HT1080 (cell line): ENCODE measurements at places on chromosomes 7 and 10.

DNA sequence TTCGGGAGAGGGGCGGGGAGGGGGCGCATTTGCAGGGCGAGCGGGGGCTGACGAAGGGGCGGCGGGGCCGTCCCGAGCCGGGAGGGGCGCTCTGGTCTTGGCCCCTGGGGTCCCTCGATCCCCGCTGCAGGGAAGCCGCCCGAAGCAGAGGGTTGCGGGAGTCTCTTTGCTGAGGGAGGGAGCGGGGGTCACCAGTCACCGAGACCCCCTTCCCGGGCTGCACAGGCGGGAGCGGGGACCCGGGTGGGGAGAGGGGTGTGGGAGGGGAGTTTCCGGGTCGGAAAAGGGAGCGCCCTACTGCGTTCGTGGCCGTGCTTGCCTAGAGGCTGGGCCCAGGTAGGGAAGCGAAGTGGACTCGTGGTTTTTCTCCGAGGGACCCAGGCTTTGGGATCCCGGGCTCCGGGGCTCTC, 422 bp downstream of the AP1S1 start:
- no peak for DNase-seq

GRCh38 chr7:14767716-14768425, 134.7 kb downstream of the DGKB start:
- peak; percentile 25 for DNase-seq

DNA sequence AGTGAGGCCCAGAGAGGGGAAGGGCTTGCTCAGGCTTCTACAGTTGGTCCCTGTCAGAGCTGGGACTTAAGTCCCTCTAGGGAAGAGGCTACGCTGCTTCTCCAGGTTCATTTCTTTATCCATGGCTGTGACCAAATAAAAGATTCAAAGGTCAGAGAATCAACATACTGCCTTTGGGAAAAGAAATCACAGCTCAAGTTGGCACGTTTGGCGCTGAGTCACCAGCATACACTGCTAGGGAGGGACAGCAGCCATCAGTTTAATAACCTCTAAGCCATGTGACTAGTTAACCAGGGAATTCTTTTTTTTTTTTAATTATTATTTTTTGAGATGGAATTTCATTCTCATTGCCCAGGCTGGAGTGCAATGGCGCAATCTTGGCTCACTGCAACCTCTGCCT, 28.4 kb upstream of the CRHR2 start:
- DNase-seq, result peak; percentile 11

- DNase-seq, result no peak
These were observed 33.1 kb downstream of the MYL10 start for GRCh38 chr7:101595766-101596537.

GRCh38 chr7:106344211-106344610, 59.4 kb upstream of the NAMPT start:
- DNase-seq, result no peak

DNA sequence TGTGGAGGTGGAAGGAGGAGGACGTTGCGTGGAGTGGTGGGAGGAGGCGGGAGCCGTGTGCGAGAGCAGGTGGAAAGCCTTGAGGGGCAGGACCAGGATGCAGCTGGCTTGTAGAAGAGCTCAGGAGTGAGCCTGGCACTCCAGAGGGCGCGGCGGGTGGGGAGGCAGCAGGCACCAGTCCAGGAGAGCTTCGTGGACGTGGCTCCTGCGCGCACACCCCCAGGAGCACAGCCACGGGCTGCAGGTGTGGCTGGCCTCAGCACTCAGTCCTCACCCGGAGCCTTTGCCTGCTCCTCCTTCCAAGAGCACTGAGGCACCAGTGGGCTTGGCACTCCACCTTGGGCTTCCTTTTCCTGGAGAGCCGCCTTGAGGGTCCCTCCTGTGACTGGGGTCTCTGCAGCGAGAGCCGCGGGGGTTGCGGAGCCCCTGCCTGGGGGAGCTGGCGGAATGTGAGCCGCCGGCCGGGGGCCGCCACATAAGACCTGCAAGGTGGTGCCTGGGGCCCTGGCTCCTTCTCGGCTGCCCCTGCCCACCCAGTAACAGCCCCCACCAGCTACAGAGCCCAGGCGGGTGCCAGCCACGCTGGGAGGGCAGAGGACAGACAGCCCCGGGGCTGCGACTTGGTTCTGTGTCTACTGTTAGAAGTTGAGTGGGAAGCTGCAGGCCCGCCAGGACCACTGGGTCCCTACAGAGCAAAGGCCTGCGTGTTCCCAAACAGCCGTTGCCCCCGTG, 11.1 kb downstream of the MAFK start:
- DNase-seq, result no peak

DNA sequence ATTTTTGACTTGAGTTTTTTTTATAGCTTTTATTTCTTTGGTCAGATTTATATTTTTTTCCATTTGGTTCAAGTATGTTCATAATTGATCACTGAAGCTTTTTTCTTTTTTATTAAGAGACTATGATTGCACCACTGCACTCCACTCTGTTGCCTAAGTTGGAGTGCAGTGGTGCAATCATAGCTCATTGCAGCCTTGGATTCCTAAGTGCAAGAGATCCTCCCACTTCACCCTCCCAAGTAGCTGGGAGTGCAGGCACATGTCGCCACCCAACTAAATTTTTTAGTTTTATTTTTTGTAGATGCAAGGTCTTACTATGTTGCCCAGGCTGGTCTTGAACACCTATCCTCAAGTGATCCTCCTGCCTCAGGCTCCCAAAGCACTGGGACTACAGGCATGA, 97.7 kb upstream of the KIF5B start:
- no peak for DNase-seq

GRCh38 chr7:131164025-131164925, 163.4 kb upstream of the MKLN1 start:
- DNase-seq, result peak; percentile 95

DNA sequence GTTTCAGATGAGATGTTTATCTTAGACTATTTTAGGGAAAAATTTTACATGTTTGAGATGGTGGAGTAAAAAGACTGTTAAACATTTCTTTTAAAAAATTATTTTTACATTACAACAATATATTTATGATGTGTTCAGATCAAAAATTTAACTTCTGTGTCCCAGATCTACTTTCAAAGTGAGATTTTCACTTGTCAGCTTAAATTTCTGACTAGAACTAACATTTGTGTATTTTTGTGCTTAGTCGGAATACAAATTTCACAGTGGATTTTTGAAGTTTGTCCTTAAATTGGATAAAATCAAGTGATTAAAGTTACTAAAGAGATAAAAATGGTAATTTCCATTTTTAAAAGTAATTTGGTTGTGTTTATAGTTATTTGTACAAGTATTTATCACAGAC, 24.9 kb downstream of the TMEM106B start:
- no peak for DNase-seq

GRCh38 chr7:12594122-12594897, 23.8 kb downstream of the SCIN start:
- DNase-seq, result peak; percentile 71

DNA sequence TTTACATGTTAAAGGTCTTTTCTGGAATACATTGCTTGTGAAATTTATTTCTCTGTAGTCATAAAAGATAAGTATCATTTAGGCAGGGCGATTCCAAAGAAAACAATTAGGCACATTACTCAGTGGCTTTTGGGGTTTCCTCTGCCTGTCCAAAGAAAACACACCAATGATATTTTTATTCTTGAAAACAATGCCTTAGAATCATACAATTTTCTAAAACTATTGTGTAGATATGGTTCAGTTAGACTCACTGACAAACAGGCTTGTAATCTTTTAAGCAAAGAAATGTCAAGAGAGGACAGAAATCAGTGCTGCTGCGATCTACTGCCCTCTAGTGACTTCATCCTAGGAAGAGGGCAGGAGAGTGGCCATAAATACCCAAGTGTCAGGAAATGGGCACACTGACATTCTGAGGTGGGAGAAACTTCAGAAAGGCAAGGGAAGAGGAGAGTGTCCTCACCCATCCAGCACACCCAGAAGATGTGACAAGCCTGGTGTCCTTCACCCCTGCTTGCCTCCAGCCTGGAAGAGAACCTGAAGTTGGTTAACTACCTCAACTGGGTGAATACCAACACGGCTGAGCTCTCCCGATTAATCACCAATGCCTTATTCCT, 120.5 kb downstream of the GALNT11 start:
- peak; percentile 36 for DNase-seq

GRCh38 chr10:87739703-87740102, 78.3 kb downstream of the ATAD1 start:
- no peak for DNase-seq

- no peak for DNase-seq
These were observed 597.2 kb upstream of the ADARB2 start for GRCh38 chr10:2334575-2334974.

- no peak for DNase-seq
These were observed 61.0 kb downstream of the RASGEF1A start for GRCh38 chr10:43205681-43206390.

DNA sequence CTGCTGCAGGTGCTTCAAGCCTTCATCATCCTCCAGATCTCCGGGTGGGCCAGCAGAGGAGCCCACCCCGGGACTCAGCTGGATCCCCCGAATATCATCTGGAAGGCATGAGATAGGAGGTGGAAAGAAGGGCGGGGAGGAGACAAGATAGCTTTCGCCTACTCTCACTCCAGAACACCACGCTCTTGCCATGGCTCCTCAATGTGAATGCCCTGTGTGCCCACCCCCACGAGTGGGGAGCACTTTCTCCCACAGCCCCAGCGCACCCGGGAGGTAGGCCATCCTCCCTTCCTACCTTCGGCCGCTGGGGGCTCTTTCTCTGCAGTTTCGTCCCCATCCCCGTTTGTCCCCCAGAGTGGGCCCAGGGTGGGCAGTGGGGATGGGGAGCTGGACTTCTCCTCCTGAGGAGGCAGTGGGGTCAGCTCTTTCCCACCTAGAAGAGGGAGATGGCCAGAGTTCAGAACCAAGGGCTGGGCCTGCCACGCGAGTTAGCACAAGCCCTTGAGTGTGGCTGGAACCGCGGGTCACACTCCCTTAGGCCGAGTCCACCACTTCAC, 8.9 kb downstream of the GIGYF1 start:
- no peak for DNase-seq

GRCh38 chr10:25639646-25640045, 294.4 kb upstream of the MYO3A start:
- no peak for DNase-seq

GRCh38 chr10:125164421-125164820, 4.1 kb upstream of the CTBP2 start:
- DNase-seq, result no peak

- no peak for DNase-seq
These were observed 323.3 kb upstream of the ZNF32 start for GRCh38 chr10:43971981-43972380.

DNA sequence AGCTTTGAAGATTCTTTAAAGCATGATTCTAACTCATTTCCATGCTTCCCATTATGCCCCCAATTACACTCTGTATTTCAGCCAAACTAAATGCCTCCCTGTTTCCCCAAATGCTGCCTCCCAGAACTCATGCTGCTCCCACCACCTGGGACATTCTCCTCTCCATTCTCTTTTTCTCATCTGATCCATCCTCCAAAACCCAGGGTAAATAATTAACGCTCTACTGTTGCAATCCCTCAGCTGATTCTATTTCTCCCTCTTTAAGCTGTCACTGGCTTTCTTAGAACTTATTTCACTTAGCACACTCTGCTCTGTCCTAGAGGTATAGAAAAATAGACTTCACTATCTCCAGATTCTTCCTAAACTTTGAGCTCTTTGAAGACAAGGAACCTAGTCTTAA, 104.7 kb downstream of the ICA1 start:
- no peak for DNase-seq

GRCh38 chr7:12929476-12930140, 242.2 kb downstream of the ARL4A start:
- DNase-seq, result no peak

- no peak for DNase-seq
These were observed 28.4 kb downstream of the LAMB4 start for GRCh38 chr7:108101759-108102158.

- DNase-seq, result peak; percentile 78
These were observed 55.2 kb upstream of the FRMD4A start for GRCh38 chr10:14385596-14386593.

DNA sequence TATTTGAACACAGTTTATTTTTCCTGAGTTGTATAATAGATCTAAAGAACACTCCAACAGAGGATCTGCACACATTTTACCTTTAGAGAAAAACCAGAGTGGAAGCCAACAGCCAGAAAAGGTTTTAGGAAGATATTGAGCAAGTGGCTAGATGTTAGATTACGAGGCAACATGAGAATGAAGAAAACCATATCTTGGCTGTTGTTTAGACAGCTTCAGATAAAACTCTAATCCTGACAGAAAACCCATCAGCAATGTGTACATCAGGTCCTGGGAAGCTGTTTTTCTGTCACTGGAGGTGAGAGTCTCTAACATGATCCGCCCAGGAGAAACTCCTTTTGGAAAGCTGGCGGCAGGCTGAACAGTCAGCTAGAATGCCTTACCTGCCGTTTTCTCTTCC, 159.5 kb downstream of the SPAG6 start:
- DNase-seq, result no peak

DNA sequence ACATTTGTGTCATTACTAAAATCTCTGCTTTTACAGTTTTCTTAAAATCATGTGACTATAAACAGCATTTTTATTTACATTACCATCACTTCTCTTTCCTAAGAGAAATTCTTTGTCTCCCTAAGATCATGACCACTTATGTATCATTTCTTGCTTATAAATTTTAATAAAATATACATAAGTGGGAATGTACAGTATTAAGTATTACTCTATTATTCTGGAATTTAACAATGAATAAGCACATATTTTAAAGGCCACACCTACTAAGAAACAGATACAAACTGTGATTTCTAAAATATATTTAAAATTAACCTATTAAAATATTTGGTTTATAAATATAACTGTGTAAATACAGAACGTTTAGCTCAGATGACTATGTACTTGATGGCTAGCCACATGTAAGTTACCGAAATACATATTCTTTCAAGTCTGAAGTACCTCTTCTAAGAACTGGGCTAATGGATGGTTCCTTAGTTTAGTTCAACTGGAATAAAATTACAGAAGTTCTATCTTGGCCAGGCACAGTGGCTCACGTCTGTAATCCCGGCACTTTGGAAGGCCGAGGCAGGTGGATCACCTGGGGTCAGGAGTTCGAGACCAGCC, 33.3 kb upstream of the PTPRN2 start:
- DNase-seq, result no peak

- peak; percentile 56 for DNase-seq
These were observed 71.4 kb downstream of the AHR start for GRCh38 chr7:17369691-17370426.

DNA sequence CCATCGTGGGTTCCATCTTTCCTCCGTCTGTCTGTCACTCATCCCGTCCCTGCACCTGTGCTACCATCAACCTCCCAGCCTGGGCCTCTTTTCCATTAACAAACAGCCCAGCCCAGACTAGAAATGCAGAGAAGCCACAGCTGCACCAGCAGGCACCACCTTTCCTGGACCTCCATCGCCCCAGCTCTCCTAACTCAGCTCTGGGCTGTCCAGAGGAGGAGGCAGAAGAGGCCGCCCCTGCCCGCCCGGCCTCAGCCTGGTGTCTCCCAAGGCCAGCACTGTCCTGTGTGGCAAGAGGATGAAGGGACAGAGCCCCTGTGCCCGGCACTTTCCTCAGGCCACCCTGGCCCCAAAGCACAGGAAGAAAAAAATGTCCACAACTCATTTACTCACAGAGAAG, 225.6 kb downstream of the PTPRN2 start:
- DNase-seq, result no peak

- DNase-seq, result no peak
These were observed 20.7 kb downstream of the PIK3AP1 start for GRCh38 chr10:96699613-96700012.
